Stimulated activated CD8-positive, alpha-beta memory T cell treated with anti-CD3 and anti-CD28 coated beads, Interleukin-15, amount 100 ng/mL, for 1 hour (primary cell): ENCODE measurements at places on chromosomes 12 and 14.
A peak's percentile ranks its signal among the peaks of the same experiment; 100 is the strongest.

DNA sequence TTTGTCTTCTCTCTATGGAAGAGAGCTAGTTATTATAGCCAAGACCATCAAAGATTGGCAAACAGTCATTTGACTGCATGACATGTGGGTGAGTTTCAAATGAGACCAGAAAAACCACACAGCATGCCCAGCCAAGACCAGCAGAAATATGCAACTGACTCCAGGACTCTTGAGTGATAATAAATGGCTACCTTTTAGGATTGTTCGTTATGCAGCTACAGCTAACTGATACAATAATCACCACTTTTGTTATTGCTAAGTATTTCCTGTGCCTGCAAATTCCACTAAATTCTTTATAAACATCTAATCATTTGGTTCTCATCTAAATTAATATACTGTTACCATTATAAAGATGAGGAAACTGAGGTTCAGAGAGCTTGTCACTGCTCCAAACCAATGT lies 528.4 kb upstream of the TBX3 start:
- DNase-seq, result no peak

DNA sequence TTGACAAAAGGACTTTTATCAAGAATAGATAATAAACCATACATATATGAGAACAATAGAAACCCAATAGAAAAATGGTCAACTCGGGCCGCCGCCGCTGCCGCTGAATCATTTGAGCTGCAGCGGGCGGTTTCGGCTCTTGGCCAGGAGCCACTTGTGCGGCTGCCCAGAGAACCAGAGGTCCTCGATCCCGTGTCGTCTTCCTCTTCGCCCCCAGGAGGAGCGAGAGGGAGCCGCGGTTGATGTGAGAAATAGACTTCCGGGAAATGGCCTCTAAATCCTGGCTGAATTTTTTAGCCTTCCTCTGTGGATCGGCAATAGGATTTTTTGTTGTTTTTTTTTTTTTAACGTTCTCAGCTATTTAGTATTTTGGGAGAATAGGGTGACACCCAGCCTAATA lies 44.8 kb downstream of the CPSF6 start:
- peak; percentile 4 for DNase-seq

GRCh38 chr14:65103150-65103760 lies 938 bp upstream of the MAX start:
- no peak for DNase-seq

DNA sequence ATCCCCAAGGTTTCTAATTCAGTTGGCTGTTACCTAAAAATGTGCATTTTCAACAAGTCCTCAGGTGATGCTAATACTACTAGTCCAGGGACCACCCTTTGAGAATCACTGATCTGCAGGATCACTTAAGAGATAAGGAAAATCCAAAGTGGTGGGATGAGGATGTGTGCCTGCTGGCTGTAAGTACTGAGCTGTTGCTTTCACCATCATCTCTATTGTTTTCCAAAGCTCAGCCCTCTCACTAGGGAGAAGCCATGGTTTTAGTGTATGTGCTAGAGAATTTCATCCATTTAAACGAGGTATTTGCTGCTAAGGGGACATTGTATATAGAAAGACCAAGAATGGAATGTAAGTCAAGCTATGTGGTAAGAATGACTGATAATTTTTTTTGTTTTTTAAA lies 202.3 kb downstream of the KIF21A start:
- no peak for DNase-seq

- DNase-seq, result no peak
Measured at GRCh38 chr12:68368327-68368726, 36.2 kb upstream of the MDM1 start.

DNA sequence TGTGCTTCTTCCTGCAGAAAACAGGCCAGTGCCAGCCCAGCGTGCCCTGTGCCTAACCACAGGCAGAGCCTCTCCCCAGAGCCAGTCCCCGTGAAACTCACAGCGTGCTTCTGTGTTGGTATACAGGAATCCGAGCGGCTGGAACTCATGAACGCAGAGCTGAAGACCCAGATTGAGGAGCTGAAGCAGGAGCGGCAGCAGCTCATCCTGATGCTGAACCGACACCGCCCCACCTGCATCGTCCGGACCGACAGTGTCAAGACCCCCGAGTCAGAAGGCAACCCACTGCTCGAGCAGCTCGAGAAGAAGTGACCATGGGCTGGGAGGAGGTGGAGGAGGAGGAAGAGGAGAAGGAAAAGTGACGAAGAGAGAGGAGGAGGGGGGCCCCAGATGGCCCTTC lies 41.3 kb downstream of the JDP2 start:
- no peak for DNase-seq

DNA sequence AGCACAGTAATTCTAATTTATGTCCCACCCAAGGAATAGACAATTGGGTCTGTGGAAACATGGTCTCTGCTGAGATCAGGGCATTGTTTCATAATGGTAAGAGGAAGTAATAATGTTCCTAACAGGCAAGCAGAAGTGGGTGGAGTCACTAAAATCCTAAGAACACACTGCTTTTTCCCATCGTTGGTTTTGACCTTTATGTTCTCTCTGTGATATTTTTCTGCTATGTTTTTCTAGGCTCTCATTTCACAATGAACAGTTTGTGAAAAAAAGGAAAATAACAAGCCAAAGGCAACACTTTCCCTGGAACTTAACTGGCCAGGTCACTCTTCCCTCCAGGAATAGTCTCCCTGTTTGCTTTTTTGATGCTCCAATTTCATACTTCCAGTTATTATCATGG lies 80.6 kb upstream of the OVCH1 start:
- DNase-seq, result no peak

DNA sequence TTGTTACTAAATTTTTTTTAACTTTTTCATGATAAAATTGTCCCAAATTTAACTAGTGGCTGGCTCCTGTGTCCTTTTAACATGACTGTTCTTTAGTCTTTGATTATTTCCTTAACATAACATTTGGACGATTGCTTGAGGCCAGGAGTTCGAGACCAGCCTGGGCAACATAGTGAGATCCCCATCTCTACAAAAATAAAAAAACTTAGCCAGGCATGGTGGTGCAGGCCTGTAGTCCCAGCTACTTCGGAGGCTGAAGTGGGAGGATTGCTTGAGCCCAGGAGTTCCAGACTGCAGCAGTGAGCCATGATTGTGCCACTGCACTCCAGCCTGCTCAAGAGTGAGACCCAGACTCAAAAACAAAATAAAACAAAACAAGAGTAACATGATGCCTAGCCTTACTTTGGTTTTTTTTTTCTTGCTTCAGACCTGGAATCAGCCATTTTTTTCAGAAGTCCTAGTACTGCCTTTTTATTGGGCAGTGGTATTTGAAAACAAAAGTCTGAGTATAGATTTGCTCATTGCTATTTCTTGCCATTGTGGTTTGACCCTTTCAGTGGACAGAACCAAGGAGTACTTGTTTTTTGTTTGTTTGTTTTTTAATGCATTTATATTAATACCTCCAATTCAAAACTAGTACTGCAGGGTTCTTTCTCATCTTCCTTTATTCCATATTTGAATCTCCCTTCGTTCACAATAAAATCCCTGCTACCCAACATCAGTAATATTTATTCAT lies 4.8 kb downstream of the TOGARAM1 start:
- no peak for DNase-seq

DNA sequence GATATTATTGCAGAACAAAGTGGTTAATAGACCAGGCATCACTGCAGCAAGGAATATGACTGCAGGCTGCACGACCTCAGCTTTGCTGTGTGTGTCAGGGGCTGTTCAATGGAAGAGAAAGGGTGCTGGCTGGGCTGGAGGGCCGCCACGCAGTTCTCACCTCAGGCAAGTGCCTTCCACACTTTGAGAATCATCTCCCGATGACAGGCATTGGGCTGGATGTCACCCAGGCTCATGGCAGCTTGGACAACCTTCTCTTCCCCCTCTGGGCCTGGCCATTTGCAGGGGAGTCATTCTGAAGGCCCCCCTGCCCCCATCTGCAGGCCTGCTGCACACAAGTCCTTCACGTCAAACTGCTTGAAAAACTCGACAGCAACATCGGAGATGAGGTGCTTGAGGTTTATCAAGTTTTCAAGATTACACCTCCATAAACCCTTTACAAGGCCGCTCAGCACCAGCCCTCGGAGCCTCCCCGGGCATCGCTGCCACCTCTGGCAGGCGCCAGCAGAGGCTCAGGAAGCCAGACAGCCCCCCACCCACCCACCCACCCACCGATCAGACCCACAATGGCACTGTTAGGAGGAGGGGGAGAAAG lies 165.9 kb upstream of the GSC start:
- DNase-seq, result no peak

GRCh38 chr12:30792648-30793499 lies 38.1 kb upstream of the CAPRIN2 start:
- DNase-seq, result no peak

GRCh38 chr12:26226629-26227360 lies 31.4 kb downstream of the SSPN start:
- no peak for DNase-seq

GRCh38 chr14:68695326-68695768 lies 97.5 kb downstream of the ZFP36L1 start:
- DNase-seq, result no peak

GRCh38 chr14:34013721-34014060 lies 62.8 kb upstream of the EGLN3 start:
- no peak for DNase-seq

DNA sequence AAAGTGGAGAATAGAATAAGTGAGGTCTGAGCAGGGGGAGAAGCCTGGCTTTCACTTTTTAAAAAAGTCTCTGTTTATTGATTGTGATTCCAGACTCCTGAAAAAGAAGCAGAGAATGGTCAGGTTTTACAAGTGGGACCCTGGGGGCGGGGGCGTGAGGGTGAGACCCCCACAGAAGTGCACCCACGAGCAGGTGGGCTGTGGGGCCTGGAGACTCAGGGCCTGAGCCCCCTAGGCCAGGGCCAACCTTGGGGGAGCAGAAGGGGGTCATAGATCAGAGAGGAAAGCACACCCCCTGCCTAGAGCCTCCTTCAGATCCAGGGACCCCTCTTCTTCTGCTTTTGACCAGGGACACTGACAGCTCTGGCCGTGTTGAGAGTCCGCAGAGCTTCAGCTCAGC lies 180.3 kb downstream of the ADGRD1 start:
- no peak for DNase-seq

- no peak for DNase-seq
Measured at GRCh38 chr12:45184147-45184963, 31.5 kb upstream of the ANO6 start.

GRCh38 chr12:124446364-124446763 lies 121.0 kb downstream of the NCOR2 start:
- DNase-seq, result no peak

DNA sequence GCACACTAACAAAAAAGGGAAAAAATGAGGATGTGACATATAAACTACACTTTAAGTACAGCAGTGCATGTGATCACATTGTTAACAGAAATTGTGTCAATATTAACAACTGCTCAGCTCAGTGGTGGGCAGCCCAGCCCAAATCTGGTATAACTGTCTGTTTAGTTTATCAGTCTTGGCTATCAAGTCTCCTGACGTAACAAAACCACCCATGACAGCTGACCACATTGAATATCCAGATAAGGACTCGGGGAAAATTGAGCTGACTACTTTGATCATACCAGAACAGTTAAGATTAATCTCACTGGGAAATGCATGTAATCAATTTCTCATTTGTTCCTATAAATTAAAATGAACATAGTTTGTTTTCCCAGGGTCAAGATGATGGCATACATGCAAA lies 396.6 kb downstream of the SNAPC1 start:
- DNase-seq, result no peak

DNA sequence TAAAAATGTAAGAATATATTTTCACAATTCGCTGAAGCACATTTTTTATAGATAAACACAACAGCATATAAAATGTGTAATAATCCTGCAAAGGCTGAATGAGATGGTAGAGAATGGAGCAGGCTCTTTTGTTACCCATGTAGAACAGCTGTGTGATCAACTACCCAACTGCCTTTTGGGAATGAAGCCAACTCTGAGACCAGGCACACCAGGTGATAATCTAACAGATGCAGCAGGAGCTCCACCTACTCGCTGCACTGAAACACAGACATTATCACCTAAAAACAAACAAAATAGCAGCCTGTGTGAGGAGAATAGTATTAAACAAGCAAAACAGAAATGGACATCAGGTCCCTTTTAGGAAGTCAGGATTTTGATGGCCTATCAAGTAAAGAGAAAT lies 183.3 kb downstream of the CCDC59 start:
- no peak for DNase-seq

GRCh38 chr14:55207832-55208231 lies 16.4 kb upstream of the DLGAP5 start:
- DNase-seq, result no peak

DNA sequence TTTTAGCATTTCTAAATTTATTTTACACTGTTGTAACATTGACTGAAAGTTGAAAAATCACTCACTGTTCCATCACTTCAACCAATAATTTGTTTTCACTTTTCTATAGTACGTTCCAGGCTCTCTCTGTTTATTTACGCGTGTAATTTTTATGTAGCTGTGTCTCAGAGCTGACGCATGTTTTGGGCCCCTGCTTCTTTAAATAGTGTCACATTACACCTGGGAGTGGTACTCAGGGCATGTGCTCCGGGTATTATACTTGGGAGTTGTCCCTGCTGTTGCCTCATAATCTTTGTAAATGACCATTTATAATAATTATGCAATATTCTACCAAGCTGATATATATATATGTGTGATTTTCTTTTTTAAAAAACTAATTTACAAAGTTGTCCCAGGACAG lies 132.8 kb upstream of the CPM start:
- no peak for DNase-seq

GRCh38 chr14:70934084-70934483 lies 26.8 kb downstream of the PCNX1 start:
- DNase-seq, result no peak

- DNase-seq, result no peak
Measured at GRCh38 chr14:86296173-86296572, 766.2 kb downstream of the FLRT2 start.

DNA sequence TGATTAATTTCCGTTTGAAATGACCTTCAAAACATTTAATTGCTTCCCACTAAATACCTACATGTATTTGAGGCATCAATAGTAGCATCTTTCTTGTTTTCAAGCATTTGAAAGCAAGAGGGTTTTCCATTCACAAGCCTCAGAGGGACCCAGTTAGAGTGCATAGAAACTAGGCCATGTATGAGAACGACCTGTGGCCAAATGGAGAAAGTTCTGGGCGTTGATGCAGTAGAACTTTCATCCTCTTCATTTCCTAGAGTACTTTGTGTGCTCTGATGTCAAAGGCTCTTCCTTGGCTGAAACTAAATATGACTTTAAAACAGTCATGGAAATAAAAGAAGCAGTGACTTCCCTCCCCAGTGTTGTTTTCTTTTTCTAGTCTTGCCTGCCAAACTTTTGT lies 944 bp upstream of the DHRS7 start:
- no peak for DNase-seq

DNA sequence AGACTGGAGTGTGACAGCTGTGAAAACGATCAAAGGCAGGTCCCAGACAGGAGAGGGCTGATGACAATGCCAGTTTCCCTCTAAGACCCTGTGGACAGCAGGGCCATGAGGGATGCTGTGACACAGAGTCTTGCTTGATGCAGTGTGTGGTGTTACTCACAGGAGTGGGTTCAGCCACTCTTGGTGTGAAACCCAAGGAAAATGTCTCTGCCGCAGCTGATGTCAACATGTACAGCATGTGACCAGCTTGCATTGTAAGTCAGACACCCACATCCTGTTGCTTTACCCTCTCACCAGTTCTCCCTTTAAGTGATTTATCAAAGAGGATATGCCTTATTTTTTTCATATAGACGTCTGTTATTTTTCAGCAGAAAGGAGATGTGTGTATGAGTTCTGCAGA lies 268.6 kb downstream of the BTG1 start:
- DNase-seq, result peak; percentile 68

- DNase-seq, result no peak
Measured at GRCh38 chr14:27245947-27246346, 648.1 kb upstream of the NOVA1 start.

GRCh38 chr12:109762071-109762672 lies 48.5 kb downstream of the FAM222A start:
- DNase-seq, result no peak
